ENCODE measurements at places on chromosomes 4 and X.

- DNase-seq = no peak
Measured at GRCh38 chr4:127641524-127641923, 8.8 kb downstream of the INTU start.

GRCh38 chr4:86660401-86660800 is 66.3 kb downstream of the PTPN13 start:
- no peak for DNase-seq

DNA sequence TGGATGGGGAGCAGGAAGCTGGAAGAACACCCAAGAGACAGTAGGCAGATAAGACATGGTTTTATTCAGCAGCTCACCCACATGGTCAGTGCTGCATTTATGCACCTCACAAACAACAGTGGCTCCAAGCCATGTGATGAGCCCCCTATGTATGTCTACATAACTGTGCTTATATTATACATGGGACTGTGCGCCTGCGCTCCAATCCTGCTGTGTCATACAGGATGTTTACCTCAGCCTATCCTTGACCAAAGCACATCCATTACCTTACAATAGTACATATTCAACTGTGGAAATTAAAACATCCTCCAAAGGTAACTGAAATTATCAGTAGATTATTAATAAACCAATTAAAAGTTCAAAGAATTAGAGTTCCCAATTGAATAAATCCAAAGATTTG is 44.1 kb upstream of the SGMS2 start:
- DNase-seq = no peak

GRCh38 chr4:41346306-41347061 is 89.8 kb downstream of the UCHL1 start:
- DNase-seq = no peak

- no peak for DNase-seq
Measured at GRCh38 chr4:92099861-92100260, 203.9 kb upstream of the GRID2 start.

DNA sequence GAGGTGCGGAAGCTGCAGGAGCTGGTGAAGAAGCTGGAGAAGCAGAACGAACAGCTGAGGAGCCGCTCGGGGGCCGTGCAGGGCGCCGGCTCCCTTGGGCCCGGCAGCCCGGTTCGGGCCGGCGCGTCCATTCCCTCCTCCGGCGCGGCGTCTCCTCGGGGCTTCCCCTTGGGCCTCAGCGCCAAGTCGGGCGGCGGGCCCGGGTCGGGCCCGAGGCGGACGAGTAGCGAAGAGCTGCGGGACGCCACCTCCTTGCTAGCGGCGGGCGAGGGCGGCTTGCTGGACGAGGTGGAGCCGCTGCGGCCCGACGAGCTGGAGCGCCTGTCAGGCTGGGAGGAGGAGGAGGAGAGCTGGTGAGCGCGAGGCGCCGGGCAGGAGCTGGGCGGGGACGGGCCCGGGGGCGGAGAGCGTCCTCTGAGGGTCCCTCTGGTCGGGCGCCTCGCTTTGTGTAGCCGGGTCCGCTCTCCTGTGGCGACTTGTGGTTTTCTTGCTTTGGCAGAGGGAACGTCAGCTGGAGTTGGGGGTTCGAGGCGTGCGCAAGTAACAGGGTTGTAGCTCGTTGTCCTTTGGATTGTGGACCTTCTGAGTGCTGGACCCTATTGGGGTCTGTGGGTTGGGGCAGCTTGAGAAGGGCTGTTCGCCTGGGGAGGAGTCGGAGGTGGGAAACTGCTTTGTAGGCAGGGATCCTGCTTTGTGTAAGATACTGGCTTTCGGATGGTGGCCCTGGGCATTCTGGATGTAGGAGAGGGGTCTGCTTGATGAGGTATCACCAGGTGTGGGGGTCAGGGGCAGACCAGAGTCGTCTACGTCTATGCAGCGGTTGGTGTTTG is 662 bp downstream of the SLAIN2 start:
- peak; percentile 69 for DNase-seq

GRCh38 chr4:120636120-120636630 is 286.4 kb downstream of the PRDM5 start:
- no peak for DNase-seq

DNA sequence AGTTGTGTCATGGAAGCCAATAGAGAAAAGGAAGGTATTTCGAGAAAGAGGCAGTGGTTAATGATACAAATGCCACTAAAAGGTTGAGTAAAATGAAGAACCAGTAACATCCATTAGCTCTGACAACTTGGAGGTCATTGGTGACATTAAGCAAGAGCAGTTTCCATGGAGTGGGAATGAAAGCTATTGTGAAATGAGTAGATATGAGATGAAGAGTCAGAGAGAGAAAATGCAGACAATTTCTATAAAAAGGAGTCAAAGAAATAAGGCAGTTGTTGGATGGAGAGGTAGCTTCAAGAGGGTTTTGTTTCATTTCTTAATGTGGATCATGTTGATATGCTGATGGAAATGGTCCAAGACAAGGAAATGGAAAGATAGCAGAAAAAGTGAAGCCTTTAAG is 9.6 kb upstream of the AMTN start:
- no peak for DNase-seq

DNA sequence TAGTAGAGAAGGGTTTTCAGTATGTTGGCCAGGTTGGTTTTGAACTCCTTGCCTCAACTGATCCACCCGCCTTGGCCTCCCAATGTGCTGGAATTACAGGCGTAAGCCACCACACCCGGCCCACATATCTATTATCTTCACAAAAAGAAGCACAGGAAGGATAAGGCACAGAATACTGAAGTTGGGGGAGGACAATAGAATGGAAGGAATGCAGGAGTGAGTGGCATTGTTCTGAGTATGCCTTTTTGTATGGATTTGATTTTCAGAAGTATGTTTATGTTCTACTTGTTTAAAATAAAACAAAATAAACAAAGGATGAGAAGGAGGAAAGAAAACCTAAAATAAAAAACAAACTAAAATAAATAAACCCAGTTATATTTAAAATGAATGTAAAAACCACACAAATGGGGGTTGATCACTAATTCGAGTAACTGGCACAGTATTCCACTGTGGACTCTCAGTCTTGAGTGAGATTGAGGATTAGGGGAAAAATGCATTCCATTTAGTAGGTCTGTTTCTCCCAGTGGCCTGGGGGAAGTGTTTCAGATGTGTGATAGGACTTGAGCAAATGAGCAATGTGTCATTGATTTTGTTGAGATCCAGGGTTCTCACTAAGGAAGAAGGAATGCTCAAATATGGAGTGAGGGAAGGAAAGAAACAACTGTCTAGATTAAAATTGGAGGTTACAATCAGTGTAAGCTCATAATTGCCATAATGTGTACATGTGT is 109.0 kb upstream of the C1QTNF7 start:
- DNase-seq = no peak

- no peak for DNase-seq
Measured at GRCh38 chrX:22177950-22178515, 94.7 kb upstream of the CBLL2 start.

GRCh38 chr4:153471698-153472093 is 5.5 kb downstream of the TMEM131L start:
- no peak for DNase-seq

DNA sequence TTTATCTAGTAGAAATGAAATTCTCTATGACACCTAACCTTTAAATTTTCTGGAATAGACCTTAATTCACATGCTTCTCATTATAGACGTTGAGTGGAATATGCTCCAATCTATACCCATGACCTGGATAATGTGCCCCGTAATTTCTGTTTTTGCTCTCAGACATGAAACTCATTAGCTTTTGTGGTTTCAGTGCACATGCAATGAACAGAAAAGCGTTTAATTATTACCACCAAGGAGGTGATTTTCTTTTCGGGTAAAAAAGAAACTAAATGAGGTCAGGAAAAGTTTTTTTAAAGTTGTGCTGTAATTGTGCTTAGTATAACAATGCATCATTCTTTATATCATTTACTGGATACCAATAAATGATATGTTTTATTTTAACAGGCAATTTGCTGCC is 1703.9 kb upstream of the TENM3 start:
- no peak for DNase-seq

DNA sequence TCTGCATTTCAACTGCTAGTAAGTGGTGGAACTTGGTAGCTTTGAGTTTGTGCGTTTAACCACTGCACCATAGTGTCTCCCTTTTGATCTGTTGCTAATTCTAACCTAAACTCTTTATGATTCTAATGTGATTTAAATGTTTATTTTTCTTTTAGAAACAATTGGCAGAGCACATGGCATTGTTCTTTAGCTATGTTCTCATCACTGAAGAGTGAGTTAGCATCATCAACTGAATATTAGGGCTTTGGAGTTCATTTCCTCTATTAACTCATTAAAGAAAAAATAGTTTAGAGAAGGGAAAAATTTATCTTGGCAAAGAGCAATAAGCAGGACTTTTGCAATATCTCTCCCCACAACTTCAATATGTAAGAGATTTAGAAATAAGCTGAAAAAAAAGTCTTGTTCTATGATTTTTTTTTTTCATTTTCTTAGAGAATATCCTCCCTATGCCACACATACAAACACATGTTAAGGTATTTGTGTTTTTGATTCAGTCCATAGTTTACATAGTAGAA is 25.7 kb downstream of the CPEB2 start:
- DNase-seq = no peak

DNA sequence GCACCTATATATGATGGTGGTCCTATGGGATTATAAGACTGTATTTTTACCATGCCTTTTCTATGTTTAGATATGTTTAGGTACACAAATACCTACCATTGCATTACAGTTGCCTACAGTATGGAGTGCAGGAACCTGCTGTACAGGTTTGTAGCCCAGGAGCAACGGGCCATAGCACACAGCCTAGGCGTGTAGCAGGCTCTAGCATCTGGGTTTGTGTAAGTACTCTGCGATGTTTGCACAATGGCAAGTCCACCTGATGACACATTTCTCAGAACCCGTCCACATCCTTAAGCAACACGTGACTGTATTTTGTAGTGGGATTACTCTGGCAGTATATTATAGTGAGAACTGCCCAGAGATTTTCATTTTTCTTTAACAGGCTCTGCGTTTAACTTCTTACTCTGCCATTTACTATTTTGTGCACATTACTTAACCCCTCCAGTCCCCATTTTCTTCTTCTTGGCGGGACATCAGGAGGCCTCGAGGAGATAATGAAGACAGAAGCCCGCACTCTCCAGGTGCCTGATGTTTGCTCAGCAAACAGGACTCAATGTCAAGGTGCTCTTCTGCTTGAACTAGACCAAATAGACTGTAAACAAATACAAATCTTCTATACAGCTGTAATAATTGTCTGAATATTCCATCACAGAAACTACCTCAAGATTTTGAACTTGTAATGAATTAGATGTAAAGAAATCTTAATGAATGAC is 102.0 kb upstream of the PDLIM3 start:
- DNase-seq = no peak

GRCh38 chr4:8840006-8840793 is 31.4 kb downstream of the HMX1 start:
- DNase-seq = peak; percentile 6

DNA sequence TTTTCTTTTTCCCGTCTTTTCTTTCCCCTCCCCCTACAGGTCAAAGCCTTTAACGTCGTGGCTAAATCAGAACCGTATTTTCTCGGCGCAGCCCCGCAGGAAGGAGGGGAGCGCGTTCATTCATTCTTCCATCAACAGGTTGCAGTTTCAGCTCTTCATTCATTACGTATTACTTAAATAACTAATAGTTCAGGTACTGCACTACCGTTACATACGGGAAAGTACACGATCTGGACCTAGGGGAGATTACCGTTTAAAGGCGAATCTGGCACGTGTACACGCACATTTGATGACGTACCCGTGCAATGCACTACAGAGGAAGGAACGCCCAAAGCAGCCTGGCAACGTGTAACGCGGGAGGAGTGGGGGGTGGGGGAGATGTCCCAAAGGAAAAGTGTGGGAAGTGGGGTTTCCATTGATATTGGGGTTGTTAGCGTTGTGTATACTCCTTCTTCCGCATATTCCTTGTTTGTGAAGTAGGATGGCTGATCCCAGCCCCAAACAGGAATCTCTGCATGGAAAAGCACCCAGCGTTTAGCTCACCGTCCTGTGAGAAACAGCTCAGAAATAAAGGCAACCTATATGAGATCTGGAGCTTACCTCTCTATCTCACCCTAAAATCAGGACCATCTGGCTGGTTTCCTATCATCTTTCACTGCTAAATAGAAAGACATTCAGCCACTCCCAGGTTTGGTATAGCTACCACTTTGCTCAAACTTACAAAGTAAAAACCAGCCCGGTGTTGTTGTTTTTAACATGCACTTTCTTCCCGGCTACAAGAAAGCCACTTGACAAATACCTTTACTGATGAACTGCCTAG is 585 bp upstream of the SEC24D start:
- peak; percentile 46 for DNase-seq

GRCh38 chrX:107686026-107686425 is 57.7 kb downstream of the PRPS1 start:
- DNase-seq = no peak

DNA sequence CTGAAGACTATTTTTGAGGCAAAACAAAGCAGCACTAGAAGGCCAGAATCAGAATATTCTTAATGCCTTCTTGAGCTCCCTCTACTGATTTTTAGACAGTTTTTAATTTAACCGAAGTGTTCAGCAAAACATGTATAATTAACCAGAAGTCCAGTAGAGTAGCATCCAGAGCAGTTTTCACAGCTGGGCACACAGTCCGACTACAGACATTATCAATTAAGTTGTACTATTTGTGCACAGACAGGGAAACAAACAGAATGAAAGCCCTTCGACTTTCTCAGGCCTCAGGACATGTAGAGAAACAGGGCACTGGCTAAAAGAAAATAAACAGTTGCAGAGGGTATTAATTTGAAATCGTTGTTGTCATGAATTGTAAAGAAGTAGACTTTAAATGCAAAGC is 11.9 kb downstream of the FSTL5 start:
- no peak for DNase-seq

- no peak for DNase-seq
Measured at GRCh38 chr4:120293341-120293740, 226.7 kb upstream of the MAD2L1 start.

- no peak for DNase-seq
Measured at GRCh38 chr4:138898282-138898681, 117.3 kb upstream of the NOCT start.

DNA sequence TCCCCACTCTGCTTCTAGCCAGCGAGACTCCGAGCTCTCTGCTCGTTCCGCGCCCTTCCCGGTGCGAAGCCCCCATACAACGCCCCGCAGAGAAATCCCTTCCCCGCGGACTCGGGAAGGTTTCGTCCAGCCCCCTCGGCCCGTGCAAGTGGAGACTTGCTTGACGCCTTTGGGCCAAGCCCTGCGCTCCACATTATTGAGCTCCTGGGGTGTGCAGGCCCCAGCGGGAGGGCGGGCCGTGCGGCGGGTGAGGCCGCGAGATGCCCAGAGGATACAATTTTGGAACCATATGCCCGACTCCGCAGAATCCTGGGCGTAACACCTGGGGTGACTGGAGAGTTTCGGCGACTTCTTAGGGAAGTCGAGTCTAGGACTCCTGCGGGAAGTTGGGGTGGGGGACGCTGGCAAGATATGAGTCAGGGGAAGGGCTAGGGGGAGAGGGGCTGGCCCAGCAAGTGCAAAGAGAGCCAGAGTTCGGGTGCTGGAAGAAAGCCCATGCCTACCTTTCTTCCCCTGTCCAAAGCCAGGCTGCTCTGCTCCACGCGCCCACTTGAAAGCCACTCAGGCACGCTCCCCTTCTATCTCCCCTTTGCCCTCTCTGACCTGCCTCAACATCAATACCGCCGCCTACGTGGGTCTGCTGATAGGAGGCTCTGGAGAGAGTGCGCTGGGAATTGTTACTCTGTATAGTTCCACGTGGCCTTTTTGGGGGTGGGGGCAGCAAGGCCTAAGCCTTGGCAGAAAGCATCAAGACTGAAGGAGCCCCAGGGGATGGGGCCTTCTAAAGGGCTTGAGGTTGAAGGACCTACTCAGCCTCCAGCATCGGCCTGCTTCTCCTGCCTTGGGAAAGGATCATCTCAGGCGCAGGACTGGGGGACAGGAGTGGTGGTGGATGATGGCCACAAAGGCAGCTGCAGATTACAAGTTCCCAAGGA is 1.2 kb upstream of the ELF4 start:
- no peak for DNase-seq
